ENCODE measurements at places on chromosomes 7 and 10.

DNA sequence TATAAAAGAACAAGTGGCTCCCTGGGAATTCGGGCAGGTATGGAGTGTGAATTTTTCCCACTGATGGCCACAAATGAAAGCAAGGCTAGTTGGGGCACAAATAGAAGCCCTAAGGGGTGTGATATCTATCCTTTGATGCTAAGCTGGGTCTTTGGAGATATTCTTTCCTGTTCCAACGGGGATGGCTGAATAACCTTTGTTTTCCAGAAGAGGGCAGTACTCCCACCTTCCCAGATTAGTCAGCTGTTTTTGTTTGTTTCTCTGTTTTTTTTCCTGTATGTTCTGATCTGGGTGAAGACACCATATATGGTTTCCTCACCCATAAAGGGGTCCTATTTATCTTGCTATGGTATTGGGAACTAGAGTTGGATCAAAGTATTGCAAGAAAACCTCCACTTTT lies 947.7 kb upstream of the SORCS1 start:
- DNase-seq, result no peak

DNA sequence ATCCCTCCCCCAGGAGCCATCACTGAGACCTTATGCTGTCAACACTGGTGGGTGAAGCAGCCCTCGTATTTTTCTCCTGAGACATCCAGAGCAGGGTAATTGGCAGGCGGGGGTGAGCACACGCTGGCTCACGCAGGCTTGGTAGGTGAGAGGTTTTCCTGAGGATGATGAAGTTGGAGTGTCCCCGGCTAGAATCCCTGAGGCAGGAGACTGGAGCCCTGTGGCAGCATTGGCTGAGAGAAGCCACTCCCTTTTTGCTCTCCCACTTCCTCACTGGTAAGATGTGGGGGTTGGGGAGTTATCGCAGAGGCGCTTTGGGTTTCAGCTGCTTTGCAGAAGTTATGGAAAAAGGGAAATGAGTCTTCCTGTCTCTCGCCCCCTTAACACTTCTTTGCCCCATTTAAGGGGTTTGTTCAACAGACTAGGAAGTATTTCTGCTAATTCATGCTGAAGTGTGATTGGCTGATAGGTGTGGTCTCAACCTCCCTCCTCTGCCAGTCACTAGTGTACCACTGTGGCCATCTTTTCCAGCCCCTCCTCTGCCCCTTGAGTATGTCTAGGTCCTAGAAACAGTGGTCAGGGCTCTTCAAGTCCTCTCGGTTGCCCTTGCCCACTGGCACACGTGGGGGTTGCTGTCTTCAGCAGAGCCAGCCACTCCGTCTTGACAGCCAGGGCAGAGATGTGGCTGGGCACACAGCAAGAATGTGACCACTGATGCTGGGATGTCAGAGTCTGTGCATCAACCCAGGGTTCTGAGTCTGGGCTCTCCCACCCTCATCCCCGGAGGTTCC lies 5.7 kb downstream of the ARPC1B start:
- DNase-seq, result no peak

DNA sequence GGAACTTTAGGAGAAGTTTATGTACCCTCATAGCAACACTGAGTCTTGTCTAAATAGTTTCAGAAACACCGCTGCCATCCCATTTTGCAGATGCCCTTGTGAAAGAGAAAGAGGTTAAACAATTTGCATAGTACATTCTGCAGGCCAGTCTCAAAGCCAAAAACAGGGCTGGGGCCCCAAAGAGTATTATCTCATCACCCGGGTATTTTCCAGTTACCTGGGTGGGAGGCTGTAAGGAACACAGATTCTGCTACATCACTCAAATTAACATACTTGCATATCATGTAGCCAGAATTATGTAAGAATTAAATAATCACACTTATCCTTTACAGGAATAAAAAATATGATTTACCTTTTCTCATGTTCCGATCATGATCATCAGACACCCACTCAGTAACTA lies 3.1 kb upstream of the FAM171A1 start:
- DNase-seq, result no peak

- DNase-seq, result no peak
These were observed 165.2 kb upstream of the CELF2 start for GRCh38 chr10:10852464-10852863.

DNA sequence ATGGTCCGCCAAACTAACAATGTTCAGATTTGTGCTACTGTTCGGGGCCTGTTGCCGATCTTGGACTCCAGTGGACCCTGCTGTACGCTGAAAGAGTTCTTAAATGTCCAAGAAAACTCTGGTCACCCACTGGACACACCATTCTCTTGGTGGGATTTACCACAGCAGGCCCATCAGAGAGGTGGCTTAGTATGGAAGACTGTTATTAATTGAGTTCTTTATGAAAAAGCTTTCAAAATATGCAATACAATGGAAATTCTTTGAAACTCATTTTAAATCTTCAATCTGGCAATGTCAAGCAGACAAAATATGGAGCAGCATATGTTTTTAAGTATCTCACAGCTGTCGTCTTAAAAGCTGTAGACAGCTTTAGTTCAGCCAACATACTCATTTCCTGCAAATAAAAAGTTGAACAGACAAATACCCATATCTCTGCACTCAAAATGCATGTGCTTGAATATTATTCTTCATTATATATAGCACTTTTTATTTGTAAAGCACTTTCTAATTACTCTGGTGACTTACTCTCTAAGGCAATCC lies 37.4 kb upstream of the GRM8 start:
- DNase-seq, result no peak

All from stimulated activated CD8-positive, alpha-beta memory T cell treated with anti-CD3 and anti-CD28 coated beads, Interleukin-12 subunit alpha, Interleukin-12 subunit beta, amount 100 ng/mL, for 4 hours (primary cell).